Skin of body (tissue), 3 donors: ENCODE measurements at places on chromosomes 16 and 17. TPM values are rescaled to one million over a fixed set of nuclear protein-coding genes. Genes with fewer than 3 reads are reported as not detected.
A peak's percentile ranks its signal among the peaks of the same experiment; 100 is the strongest.

The RSKR gene
- 13.9 TPM for total RNA-seq

The KRTAP3-2 gene
- 2.3 TPM for total RNA-seq

The MT1A gene
- total RNA-seq = 1.4 TPM

The CCL7 gene
- not detected for total RNA-seq

The KIFC3 gene
- 21.3 TPM for total RNA-seq

The ACLY gene
- total RNA-seq = 106 TPM

The RAB11FIP4 gene
- 6.7 TPM for total RNA-seq

- DNase-seq = no peak
Measured at GRCh38 chr17:75639771-75640555, 6.7 kb downstream of the SMIM5 start.

DNA sequence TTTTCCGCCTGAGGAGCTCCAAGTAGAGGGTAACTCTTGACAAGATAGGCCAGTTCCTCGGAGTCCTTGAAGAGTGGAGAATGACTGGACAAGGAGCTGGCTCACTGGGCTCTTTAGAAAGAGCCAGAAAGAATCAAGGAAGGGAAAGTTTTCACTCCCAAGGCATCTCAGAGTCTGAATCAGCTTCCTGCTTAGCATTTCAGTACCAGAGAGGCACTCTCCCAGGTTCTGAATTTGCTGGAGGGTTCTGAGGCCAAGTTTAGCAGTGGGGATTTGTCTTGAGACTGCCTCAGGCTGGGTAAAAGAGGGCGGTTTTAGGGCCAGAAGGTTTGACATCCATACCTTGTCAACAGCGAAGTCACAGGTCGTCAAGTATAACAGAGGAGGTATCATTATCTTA, 25.5 kb downstream of the GP2 start:
- DNase-seq = no peak

DNA sequence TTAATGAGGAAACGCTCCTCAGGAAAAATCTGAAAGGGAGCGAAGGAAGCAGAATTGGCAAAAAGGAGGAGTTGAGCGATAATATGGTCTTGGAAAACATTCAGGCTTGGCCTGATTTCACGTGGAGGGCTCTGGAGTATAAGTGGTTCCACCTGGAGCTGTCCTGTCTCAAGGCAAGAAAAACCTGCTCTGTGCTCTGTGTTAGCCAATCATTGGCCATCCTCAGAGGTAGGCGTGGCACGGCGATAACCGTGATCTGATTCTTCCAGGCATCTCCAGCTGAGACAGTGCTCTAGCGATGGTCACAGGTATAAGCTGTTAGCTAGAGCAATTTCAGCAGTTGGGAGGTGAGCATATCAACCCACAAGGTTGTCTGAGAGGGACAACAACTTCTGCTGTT, 450.5 kb upstream of the MAF start:
- no peak for DNase-seq

GRCh38 chr17:28957277-28957991, 6.1 kb upstream of the PHF12 start:
- no peak for DNase-seq

DNA sequence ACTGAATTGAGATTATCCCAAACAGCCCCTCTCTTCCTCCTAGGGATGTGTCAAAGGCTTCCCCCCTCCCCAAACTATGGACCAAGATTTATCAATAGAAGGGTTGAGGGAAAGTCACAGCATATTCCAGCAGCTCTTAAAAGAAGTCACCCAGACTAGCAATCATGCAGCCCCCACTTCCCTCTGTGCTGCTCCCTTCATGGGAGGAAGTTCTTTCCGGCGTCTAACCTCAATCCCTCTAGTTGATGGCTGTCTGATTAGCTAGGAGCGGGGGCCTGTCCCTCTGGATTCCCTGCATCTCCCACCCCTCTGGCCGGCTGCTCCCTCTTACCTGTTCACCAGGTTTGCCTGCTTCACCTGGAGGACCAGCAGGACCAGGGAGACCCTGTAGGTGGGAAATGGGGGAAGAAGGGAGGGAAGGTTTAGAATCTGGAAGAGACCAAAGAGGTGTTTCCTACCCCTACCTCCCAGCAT, 9.2 kb downstream of the COL1A1 start:
- DNase-seq = no peak

GRCh38 chr17:45848868-45849535, 4.3 kb downstream of the SPPL2C start:
- no peak for DNase-seq

DNA sequence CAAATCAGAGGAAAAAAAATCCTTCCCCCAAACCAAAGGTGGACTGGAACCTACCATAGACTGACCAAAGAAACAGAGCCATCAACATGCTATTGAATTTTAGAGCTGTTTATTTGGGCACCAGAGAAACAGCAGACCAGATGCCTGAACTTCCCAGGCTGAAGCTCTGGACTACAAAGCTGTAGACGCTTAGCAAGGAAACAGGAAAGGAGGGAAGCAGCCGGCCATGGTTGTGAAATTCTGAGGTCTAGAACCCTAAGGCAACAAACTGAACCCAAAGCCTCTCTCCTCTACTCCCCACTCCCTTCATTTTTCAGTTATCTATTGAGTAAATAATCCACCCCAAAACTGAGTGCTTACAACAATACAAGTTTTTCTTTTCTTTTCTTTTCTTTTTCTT, 45.4 kb upstream of the MEIOC start:
- no peak for DNase-seq

- DNase-seq = no peak
Measured at GRCh38 chr16:4664538-4665418, 28.6 kb upstream of the NUDT16L1 start.

DNA sequence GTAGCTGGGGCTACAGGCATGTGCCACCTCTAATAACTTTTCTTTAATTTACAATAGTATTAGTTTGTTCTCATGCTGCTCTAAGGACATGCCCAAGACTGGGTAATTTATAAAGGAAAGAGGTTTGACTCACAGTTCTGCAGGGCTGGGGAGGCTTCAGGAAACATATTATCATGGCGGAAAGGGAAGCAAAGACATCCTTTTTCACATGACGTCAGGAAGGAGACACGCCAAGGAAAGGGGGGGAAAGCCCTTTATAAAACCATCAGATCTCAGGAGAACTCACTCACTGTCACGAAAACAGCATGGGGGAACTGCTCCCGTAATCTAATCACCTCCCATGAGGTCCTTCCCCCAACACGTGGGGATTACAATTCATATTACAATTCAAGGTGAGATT, 18.3 kb downstream of the IL4R start:
- no peak for DNase-seq

DNA sequence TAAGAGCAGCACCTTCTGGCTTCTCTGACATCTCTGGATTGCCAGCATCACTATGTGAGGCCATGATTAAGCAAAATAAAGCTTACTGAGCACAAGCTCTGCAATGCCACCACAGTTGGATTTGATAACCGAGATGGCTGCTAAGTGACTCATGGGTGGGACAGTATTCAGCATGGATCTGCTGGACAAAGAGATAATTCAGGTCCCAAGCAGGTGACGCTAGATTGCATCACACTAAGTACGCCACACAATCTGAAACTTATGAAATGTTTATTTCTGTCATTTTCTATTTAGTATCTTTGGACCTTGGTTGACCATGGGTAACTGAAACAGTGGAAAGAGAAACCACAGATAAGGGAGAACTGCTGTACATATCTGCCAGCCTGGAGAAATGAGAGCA, 27.4 kb downstream of the CDRT15 start:
- DNase-seq = no peak

DNA sequence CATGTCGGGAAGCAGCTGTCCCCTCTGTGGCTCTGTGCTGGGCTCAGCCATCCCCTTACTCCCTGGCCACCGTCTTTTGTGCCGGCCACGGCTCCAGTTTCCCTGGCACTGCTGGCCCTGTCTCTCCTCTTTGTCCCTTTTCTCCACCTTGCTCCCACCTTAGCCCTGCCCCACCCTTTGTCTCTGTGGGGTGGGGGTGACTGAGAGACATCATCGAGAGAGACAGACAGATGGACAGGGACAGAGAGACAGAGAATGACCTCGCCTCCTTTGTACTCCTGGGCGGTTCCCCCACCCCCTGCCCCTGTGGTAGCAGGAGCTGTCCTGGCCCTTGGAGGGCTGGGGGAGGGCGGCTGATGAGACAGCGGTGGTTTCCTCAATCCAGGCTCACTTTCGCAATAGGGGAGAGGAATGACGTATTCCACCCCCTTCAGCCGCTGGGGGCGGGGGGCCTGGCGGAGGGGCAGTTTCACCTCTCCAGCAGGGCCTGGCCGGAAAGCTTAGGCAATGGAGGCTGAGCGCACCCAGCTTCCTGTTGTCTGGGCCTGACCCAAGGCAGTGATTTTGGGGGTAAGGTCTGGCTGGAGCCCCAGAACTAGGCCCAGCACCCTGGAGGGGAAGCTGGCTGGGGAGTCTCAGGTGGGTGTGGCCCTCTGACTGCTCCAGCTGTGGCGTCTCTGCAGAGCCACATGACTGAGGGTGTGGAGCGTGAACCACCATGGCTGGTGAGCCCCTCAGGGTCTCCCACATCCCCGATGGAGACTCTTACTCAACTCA, 7.3 kb downstream of the FMNL1 start:
- DNase-seq = peak; percentile 60

GRCh38 chr17:81976332-81977210, 858 bp upstream of the ASPSCR1 start:
- DNase-seq = no peak

DNA sequence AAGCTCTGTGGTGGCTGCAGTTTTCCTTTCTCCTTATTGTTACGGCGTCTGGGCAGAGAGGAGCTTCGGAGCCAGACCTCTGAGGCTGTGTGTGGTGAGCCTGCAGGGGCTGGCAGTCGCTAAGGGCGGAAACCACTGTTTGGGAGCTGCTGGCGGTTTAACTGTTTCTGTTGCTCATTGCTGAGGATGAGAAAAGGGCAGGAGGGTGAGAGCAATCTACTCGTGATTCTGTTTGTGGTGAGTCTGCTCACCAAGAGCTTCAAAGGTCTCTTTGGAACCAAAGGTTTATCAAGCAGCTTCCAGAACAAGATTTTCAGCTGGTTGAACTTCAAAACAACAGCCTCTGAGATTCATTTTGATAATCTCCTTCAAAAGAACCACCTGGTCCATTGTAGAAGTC, 143.9 kb downstream of the ANKFN1 start:
- no peak for DNase-seq

- no peak for DNase-seq
Measured at GRCh38 chr16:1090620-1091587, 5.1 kb downstream of the C1QTNF8 start.

GRCh38 chr16:30649725-30650368, 913 bp upstream of the PRR14 start:
- DNase-seq = no peak

DNA sequence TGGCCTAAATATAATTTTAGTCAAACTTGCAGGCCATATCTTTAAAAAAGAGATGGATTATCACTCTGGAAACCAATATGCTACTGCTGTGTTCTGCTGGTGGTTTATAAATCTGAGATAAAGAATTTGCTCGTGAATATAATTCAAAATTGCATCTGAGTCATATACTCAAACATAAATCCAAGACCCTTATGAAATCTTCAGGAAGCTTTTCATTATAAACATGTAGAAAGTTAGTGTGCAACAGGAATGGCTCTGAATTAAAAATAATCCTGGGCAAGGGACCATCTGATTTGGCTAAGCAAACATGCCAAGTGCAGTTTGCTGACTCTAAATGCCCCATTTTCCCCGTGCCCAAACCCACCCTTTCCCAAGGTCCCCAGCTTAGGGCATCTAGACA, 57.3 kb downstream of the TEX2 start:
- no peak for DNase-seq

GRCh38 chr16:87186446-87186845, 130.7 kb downstream of the C16orf95 start:
- DNase-seq = no peak

GRCh38 chr17:30310562-30310961, 18.8 kb upstream of the BLMH start:
- DNase-seq = no peak

- no peak for DNase-seq
Measured at GRCh38 chr16:80274576-80275191, 266.1 kb upstream of the DYNLRB2 start.

DNA sequence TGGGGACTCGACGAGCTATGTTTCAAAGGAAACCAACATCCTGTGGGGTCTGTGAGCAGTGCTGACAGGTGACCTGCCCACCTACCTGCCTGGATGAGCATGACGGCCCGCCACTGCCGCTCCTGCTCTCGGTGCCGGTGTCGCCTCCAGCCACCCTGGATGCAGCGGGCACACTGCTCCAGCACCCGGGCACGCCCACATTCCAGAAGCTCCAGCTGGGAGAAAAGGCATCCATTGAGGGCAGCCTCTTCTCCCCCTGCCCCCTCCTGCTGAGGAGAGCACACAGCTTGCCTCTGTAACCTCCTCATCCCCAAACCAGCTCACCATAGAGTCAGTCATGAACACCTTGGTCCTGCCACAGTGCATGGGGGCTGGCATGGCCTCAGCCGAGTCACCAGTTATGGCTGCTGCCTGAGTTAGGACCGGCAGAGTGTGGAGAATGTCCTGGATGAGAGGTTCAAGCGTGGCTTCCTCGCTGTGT, 14.3 kb downstream of the ZNHIT3 start:
- no peak for DNase-seq

DNA sequence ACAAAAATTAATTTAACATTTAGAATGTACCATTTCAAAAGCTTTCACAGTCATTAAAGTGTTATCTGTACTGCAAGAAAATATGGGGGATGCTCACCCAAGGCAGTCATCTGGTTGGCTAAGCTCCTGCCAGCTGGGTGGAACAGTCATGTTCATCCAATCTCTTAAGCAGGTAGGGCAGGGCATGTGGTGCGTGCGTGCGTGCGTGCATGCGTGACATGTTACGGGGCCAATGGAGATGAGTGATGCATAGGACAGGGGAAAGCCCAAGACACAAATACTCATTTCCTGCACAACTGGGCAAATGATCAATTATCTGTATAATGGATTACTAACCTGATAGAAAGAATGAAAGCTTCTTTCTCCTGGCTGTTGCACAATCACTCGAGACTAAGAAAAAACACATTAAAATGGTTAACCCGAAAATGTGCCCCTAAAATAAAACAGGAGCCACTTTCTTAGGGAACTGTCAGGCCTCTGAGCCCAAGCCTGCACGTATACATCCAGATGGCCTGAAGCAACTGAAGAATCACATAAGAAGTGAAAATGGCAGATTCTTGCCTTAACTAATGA, 104.4 kb downstream of the MYO1D start:
- no peak for DNase-seq

GRCh38 chr16:12398029-12398682, 405.5 kb downstream of the CPPED1 start:
- no peak for DNase-seq

GRCh38 chr16:5506021-5506420, 408.4 kb upstream of the EEF2KMT start:
- DNase-seq = no peak
